ENCODE measurements at places on chromosomes 11 and 22. TPM values are rescaled to one million over a fixed set of nuclear protein-coding genes. Genes with fewer than 3 reads are reported as not detected.

The CARD16 gene
- total RNA-seq, result not detected

The NXPE2 gene
- total RNA-seq, result not detected

The SYNGR1 gene
- 12.3 TPM for total RNA-seq

The ZMAT5 gene
- total RNA-seq, result 16.4 TPM

The NDUFC2 gene
- total RNA-seq, result 212 TPM

The TCN1 gene
- total RNA-seq, result 0.09 TPM

The BDNF gene
- total RNA-seq, result 8.7 TPM

The EMSY gene
- total RNA-seq, result 14.3 TPM

The ACCS gene
- 16.1 TPM for total RNA-seq

The KRTAP5-8 gene
- not detected for total RNA-seq

The NXPE1 gene
- total RNA-seq, result not detected

The EP300 gene
- 20.1 TPM for total RNA-seq

The MS4A3 gene
- total RNA-seq, result not detected

The NRGN gene
- total RNA-seq, result 12.6 TPM

The OR10D3 gene
- not detected for total RNA-seq

The GGTLC3 gene
- not detected for total RNA-seq

The LRRC4C gene
- not detected for total RNA-seq

The GRIK4 gene
- total RNA-seq, result not detected

The RFPL1 gene
- total RNA-seq, result not detected

The ZNF74 gene
- 4.4 TPM for total RNA-seq

The CRACR2B gene
- 4.7 TPM for total RNA-seq

The CALCA gene
- total RNA-seq, result 0.35 TPM

The TPH1 gene
- total RNA-seq, result 0.05 TPM

The PES1 gene
- total RNA-seq, result 109 TPM

The C11orf42 gene
- total RNA-seq, result not detected

The SUSD2 gene
- 56.4 TPM for total RNA-seq

The CRYBB2 gene
- not detected for total RNA-seq

The SLC25A18 gene
- 0.11 TPM for total RNA-seq

The KLHDC7B gene
- 0.02 TPM for total RNA-seq

The LMNTD2 gene
- total RNA-seq, result 2.3 TPM

The PLEKHA7 gene
- 37.2 TPM for total RNA-seq

The DRICH1 gene
- total RNA-seq, result 0.52 TPM

The NRIP3 gene
- 0.98 TPM for total RNA-seq

The CSNK1E gene
- total RNA-seq, result 82.2 TPM

The BLID gene
- total RNA-seq, result not detected

The VSIG10L2 gene
- total RNA-seq, result not detected

The KLHL35 gene
- 1.3 TPM for total RNA-seq

The CHID1 gene
- 69.4 TPM for total RNA-seq

The CDC45 gene
- total RNA-seq, result 26.5 TPM

The F2 gene
- total RNA-seq, result 2.2 TPM

The DLAT gene
- total RNA-seq, result 30.8 TPM

The MYEOV gene
- total RNA-seq, result 97.8 TPM

The FDX1 gene
- total RNA-seq, result 20.9 TPM

The SLC39A13 gene
- 56.6 TPM for total RNA-seq

The OR52A1 gene
- not detected for total RNA-seq

The C11orf58 gene
- total RNA-seq, result 234 TPM

The TENM4 gene
- 0.14 TPM for total RNA-seq

The PIWIL4 gene
- total RNA-seq, result 0.20 TPM

The WBP2NL gene
- total RNA-seq, result not detected

The C11orf16 gene
- total RNA-seq, result not detected

The CABP2 gene
- total RNA-seq, result not detected

The KCNQ1 gene
- 0.74 TPM for total RNA-seq

The GLYAT gene
- not detected for total RNA-seq

The UBE4A gene
- total RNA-seq, result 11.1 TPM

The OR5T1 gene
- not detected for total RNA-seq

The MS4A4E gene
- total RNA-seq, result not detected

The OR52N4 gene
- not detected for total RNA-seq

The TBX10 gene
- total RNA-seq, result not detected

The ABCG4 gene
- 0.45 TPM for total RNA-seq

The ALDH3B1 gene
- 128 TPM for total RNA-seq
